ENCODE measurements at places on chromosomes 3 and 15.

DNA sequence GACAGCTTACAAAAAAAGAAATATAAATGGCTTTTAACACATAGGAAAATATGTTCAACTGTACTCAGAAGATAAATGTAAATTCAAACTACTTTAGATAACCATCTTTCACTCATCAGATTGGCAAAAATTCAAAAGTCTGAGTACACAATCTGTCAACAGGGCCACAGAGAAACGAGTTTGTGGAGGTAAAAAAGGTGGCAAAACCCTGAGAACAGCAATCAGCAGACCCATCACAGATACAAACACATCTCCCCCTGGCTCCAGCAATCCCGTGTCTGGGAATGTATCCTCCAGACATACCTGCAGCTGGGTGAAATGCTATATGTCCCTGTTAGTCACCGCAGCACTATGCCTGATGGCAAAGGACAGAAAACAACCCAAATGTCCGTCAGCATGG is 149.5 kb downstream of the OSBPL10 start:
- no peak for DNase-seq

- no peak for DNase-seq
Observed at GRCh38 chr3:59235634-59236012, 185.8 kb upstream of the CFAP20DC start.

- DNase-seq = no peak
Observed at GRCh38 chr3:152438181-152438580, 169.5 kb downstream of the MBNL1 start.

DNA sequence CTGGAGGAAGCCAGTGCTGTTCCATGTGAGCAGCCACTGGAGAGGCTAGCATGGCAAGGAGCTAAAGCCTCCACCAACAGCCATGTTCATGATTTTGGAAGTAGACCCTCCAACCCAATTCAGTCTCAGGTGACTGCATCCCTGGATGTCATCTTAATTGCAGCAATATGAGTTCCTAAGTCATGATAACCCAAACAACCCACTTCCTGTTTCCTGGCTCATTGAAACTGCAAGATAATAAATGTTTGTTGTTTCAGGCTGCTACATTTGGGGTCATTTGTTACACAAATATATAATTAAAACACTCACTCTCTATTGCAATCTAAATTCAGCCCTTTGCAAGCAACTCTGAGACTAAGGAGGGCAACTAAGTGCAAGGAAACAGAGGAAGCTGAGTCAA is 62.4 kb upstream of the SLC24A5 start:
- DNase-seq = no peak

DNA sequence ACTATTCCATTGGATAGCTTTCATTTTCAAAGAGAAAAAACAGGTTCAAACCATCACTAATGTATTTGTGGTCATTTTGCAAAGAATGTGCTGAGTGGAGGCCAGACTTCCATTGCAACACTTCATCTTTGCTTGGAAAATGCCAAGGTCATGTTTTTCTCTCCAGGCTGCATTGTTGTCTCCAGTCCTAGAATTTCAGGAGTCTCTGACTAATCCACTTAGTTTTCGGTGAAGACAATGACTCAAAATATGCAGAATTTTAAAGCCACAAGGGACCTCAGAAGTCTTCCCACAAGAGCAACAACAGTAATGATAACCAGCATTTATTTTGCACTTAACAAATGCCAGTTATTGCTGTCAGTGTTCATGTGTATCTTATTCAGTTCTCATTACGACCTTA is 277.0 kb downstream of the RYR3 start:
- no peak for DNase-seq
